ENCODE measurements at places on chromosomes 6 and 20.

- DNase-seq = no peak
These were observed 289.5 kb downstream of the BTBD9 start for GRCh38 chr6:38350220-38350619.

DNA sequence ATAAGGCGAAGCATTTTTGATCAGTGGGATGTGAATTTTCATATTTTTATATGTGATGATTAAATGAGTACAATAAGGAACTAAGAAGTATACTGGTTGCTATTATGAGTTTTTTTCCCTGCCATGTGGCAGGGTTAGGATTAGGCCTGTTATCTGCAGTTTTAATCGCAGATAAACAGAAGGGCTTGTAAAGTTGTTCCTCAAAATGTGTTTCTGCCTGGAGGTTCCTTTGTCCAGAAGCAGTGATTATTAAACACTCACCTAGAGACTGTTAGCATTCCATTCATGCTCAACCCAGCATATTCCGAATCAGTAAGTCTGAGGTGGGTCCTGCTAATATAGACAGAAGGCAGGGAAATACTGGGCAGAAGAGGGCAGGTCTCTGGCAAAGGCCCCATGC lies 316.0 kb downstream of the CLIC5 start:
- DNase-seq = no peak

GRCh38 chr6:159169557-159170332 lies 545 bp downstream of the FNDC1 start:
- no peak for DNase-seq

- DNase-seq = no peak
These were observed 49.8 kb downstream of the MBOAT1 start for GRCh38 chr6:20162515-20162914.

GRCh38 chr6:152975204-152975915 lies 7.5 kb downstream of the FBXO5 start:
- DNase-seq = no peak

GRCh38 chr6:170114956-170115855 lies 175.7 kb downstream of the DLL1 start:
- DNase-seq = no peak

DNA sequence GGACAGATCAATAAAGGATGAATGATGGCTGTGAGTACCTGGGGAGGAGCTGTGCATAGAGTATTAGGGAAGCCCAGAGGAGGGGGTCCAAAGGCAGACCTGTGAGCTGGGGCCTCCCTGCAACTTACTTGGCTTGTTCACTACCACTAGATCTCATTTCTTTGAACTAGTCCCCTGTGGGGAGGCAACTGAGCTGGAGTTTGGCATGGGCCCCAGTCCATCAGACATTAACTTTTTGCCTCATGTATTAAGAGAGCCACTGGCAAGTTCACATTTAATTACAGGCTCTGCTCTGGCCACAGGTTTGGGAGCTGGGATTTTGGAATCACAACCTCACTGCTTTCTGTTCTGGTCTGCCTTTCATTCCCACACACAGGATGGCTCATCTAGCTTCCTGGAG lies 254.1 kb downstream of the PRL start:
- no peak for DNase-seq

DNA sequence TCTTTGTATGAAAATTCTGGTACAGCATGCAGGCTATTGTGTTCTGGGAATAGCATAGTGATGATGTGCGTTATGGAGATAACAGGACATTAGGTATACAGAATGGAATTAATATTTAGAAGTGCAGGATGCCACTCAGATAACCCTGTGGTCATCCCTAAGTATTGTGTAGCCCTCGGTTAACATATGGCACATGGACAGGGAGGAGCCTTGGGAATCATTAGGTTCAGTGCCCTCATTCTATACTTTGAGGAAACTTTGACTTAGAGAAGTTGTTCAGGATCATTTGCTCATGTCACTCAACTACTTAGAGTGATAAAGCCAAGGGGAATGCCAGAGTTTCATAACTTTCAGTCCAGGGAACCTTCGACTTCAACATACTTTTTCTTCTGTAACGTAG lies 185.9 kb downstream of the UST start:
- DNase-seq = no peak

GRCh38 chr6:40990301-40990700 lies 48.7 kb downstream of the UNC5CL start:
- DNase-seq = no peak

DNA sequence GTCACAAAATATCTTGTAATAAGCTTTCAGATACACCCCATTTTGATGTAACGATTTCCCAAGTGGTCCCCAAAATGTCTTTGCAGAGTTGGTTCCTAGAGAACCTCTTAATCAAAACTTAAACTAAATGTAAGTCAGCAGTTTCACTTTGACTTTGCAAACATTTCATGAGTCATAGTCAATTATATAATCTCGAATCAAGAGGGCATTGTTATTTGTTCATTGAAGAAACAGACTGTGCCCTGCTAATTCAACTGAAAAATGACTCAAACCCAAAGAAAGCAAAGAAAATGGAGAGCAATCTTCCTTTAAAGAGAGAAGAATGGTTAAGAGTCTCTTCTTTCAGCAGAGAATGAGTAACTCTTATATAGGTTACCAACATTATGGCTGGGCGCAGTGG lies 58.3 kb downstream of the IPCEF1 start:
- no peak for DNase-seq

- no peak for DNase-seq
These were observed 253.4 kb downstream of the PREX1 start for GRCh38 chr20:48574383-48574782.

GRCh38 chr20:62147125-62147524 lies 3.6 kb downstream of the SS18L1 start:
- no peak for DNase-seq

- DNase-seq = no peak
These were observed 151.3 kb downstream of the LCA5 start for GRCh38 chr6:79385893-79386292.

GRCh38 chr6:63739094-63739687 lies 103.6 kb downstream of the PHF3 start:
- no peak for DNase-seq

DNA sequence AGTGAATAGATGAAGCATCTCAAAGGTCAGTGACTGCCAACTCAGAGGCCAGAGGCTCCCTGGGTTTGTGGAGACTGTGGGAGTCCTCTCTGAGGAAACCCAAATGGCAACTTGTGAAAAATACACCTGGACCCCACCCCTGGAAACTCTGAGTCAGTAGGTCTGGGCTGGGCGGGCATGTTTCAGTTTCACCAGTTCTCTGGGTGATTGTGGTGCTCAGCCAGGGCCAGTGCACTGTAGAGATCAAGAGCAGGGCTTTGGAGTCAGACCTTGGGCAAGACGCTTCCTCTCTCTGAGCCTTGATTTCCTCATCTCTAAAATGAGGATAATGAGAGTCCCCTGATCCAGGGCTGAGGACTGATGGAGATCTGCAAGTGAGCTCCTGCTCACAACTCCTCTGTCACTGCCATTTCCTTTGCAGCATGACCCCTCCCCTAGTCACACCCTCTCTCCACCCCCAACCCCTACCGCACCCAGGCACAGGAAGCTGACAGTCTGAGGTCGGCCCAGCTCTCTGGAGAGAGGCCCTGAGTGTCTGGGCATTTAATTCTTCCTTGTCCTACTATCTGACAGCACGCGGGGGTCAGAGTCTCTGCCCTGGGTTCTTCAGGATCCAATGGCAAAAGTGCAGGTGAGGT lies 5.1 kb downstream of the DEF6 start:
- DNase-seq = peak; percentile 49

- no peak for DNase-seq
These were observed 442.6 kb upstream of the PTCHD4 start for GRCh38 chr6:48553467-48554189.

- no peak for DNase-seq
These were observed 17.1 kb downstream of the HEBP2 start for GRCh38 chr6:138421089-138421488.

- no peak for DNase-seq
These were observed 612.3 kb downstream of the UTRN start for GRCh38 chr6:144897441-144897921.

- no peak for DNase-seq
These were observed 55.9 kb downstream of the IL22RA2 start for GRCh38 chr6:137117581-137117980.

DNA sequence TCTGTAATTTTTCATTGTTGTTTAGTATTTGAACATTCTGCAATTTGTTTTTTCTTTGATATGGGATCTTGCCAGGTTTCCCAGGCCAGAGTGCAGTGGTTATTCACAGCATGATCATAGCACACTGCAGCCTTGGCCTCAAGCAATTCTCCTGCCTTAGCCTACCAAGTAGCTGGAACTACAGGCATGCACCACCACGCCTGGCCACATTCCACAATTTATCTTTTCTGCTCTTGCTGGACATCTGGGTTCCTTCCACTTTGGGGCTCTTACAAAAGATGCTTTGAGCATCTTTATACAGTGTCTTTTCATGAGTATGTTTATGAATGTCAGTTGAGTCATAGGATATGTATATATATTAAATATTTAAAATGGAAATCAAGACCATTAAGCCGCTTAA lies 42.0 kb downstream of the PGM3 start:
- DNase-seq = no peak

DNA sequence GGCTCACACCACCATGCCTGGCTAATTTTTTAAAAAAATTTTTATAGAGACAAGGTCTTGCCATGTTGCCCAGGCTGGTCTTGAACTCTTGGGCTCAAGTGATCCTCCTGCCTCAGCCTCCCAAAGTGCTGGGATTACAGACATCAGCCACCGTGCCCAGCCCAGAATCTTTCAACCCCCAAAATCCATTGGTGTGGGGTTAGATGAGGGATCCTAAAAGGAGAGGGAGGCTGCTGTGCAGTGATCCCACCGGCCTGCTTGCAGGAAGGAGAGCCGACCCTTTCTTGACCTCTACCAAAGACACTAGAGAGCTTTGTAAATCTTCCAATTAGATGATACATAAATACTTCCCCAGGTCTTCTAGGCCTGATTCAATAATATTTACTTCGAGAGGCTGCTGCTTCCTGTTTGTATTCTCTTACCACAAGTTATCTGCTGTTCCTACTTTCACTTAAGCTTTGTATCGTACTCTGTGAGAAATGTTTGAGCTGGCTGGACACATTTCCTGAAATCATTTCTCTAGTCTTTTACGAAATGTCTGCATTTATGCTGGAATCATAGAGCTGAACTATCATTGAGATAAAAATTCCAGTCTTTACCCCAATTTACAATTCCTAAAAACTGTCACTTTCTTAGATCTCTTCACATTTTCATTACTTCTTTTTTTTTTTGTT lies 49.3 kb upstream of the IER3 start:
- no peak for DNase-seq

DNA sequence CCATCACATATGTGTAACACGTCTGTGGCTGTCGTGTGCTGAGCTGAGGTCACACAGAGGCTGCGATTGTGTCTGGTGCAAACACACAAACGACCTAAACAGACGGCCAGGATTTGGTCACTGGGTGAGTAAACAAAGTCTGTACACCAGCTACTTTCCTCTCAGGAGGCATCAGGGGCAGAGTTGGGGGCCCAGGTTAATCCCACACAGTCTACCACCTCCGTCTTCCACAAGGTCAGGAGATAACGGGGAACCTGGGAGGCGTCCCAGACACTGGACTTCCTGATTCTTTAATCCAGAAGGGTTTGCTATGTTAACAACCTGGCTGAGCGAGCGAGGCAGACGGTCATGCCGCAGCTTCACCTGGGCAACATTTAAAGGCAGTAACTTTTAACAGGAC lies 1.5 kb downstream of the DACT2 start:
- no peak for DNase-seq

GRCh38 chr20:51354191-51354768 lies 188.2 kb downstream of the NFATC2 start:
- DNase-seq = no peak

DNA sequence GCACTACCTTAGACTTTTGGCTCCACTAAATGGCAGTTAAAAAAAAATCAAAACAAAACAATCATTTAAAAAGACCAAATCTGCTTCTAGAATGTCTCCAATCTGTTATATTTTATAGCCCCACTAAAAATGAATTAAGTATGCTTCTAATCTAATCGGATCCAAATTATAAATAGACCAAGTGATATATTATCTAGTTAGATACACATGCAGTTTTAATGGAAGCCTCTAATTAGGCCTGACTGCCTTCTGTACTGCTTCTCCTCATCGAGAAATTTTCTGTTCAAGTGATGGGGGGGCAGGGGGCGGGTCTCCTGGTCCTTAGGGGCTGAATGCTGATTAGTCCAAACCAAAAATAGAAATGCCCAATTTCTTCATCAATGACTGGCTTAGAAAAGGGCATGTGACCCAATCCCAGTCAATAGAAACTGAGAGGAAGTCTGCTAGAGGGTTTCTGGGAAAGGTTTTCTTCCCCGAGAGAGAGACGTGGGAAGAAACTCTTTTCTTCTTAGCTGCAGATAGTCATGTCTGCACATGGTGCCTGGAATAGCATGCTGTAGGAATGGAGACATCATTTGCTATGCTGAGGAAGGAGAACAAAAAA lies 6.9 kb downstream of the SESN1 start:
- DNase-seq = no peak

DNA sequence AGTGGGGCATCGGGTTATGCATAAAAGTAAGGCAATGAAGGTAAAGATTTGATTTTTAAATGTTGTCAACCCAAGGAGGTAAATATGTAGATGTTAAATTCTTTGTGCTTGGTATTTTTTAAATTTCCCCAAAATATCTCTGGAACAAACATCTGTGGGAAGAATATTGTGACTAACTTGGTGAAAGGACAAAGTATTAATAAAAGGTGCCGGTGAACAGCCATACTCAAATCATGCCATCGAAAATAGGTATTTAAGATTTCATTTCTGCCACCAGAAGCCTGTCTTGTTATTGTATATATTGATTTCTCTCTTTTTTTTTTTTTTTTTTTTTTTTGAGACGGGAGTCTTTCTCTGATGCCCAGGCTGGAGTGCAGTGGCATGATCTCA lies 12.6 kb upstream of the ZBTB2 start:
- no peak for DNase-seq

GRCh38 chr20:62010551-62011402 lies 54.9 kb downstream of the TAF4 start:
- DNase-seq = no peak

- DNase-seq = no peak
These were observed 16.4 kb downstream of the RREB1 start for GRCh38 chr6:7124114-7124513.

- DNase-seq = no peak
These were observed 7.5 kb downstream of the BPI start for GRCh38 chr20:38311491-38311890.

- no peak for DNase-seq
These were observed 292.1 kb downstream of the LAMA2 start for GRCh38 chr6:129175066-129175465.

- DNase-seq = no peak
These were observed 7.1 kb upstream of the KIZ start for GRCh38 chr20:21118782-21119181.

DNA sequence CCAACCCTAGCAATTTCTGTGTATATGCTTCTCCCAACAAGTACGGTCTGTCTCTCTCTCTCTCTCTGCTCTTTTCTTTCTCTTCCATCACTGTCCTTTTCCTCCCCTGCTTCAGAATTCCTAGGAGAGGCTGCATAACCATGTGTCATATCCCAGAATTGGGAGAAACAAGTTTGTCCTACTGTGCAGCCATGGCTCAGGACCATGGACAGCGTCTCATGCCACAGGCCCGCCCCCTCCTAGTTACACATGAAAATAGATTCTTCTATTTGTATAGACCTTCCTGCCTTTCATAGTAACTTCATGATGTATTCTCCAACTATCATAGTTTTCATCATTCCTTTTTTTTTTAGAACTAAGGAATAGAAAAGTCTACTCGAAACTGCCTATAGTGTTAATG lies 98.0 kb downstream of the FNDC1 start:
- no peak for DNase-seq

- DNase-seq = no peak
These were observed 11.4 kb downstream of the ULBP3 start for GRCh38 chr6:150057501-150057951.

Data from KG1 (cell line).